ENCODE measurements at places on chromosomes 4 and X.

GRCh38 chr4:156764846-156765245 is 206.8 kb downstream of the PDGFC start:
- DNase-seq: no peak

DNA sequence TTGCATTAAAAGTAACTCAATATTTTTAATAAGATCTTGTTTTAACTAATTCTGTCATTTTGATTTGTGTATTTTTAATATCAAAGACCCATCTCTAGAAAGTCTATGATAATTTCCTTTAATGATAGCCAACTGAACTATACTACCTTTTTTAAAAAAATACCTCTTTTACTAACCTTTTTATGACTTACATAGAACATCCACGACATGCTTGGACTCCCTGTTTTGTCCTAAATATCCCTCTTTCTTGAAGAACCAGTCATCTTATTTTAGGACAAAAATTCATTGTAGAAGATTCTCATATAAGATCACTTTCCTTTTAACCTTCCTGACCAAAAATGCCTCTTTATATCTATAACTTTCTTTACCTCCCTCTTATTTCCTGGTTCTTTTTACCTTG is 76.8 kb upstream of the GC start:
- DNase-seq: no peak

DNA sequence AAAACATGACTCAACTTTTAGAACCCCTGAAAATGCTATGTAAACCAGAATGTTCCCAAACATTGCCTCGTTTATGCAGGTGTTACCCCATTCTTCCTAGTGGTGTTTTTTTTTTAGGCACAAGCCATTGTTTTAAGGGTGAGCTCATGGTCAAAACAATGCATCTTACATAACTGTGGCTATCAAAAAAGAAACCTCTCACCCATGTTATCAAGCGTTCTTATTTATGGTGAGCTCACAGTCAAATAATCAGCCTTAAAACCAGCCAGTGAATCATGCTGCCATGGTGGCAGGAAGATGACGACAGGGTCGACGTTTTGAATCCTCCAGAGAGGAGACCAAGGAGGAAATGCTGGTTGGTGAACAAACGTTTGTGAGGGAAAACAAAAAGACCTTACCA is 195.2 kb downstream of the KDR start:
- no peak for DNase-seq

DNA sequence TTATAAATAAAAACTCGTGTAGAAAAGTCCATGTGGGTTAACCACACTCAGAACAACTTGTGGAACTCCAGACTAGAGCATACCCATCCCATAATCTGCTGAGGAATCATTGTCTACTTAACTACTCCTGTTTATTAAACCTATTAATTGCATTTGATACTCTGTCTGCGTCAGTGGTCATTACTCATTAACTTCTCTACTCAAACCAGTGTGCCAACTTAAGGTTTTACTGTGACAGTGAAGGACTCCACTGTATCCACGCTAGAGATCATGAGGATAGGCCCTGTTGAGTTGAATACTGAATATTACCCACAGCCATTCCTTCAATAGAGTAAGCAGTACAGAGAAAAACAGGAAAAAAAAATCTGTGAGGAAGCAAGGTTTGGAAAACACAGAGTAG is 17.3 kb downstream of the HPGD start:
- DNase-seq: no peak

- DNase-seq: no peak
Observed at GRCh38 chr4:140595065-140595464, 26.3 kb upstream of the UCP1 start.

GRCh38 chrX:88325634-88326033 is 421.4 kb upstream of the CPXCR1 start:
- DNase-seq: no peak

- DNase-seq: no peak
Observed at GRCh38 chrX:68658530-68658929, 11.1 kb downstream of the STARD8 start.

DNA sequence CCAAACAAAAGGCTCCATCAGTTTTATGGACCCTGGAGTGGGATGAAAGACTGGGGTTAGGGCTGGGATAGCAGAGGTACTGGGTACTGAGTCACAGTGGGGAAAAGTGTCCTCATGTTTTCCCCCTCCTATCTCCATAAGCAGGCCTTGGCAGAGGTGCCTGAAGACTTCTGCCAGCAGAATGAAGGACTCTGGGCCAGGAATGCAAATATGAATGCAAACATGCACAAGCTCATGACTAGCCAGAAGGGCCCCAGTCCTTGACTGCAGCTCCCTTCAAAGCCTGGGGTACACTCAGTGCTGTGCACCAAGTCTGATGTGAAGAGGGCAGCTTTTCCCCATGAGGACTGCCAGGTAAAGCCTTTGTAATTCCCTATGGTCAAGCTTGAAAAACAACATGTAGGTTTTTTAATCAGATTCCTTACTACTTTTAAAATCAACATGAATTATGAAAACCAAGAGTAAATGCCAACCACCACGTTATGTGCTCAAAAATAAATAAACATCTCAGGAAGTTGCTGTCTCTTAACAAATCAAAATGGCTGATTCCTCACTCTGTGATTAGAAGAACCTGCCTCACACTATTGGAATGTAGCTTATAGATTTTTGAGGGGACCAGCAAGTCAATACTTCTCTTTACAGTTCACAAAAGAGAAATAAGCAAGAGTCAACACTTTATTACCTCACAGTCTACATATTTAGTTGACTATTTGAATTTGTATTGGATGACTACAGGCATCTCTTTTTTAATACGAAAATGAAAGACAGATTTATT is 1512.0 kb downstream of the ARAP2 start:
- DNase-seq: no peak

DNA sequence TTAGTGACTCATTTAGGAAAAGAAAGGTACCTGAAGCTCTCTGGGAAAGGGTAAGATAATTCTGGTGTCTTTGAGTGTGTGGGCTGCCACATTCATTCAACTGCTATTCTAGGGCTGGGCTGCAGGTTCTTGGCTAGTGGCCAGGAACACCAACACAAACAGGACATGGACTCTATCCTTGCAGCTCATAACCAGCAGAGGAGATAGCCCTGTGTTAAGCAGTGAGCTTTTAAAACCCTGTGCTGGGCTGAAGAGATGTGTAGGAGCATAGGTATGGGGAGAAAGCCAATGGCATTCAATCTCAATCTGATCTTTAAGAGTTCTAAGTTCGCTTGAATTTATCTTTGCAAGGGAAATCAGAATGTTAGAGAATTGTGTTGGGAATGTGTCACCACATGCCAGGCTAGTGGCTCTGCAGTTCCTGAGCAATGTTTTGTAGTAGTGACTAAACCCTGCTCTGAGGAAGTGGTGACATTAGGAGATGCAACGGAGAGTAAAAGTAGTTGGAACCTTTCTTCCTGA is 39.2 kb downstream of the SGMS2 start:
- DNase-seq: no peak

DNA sequence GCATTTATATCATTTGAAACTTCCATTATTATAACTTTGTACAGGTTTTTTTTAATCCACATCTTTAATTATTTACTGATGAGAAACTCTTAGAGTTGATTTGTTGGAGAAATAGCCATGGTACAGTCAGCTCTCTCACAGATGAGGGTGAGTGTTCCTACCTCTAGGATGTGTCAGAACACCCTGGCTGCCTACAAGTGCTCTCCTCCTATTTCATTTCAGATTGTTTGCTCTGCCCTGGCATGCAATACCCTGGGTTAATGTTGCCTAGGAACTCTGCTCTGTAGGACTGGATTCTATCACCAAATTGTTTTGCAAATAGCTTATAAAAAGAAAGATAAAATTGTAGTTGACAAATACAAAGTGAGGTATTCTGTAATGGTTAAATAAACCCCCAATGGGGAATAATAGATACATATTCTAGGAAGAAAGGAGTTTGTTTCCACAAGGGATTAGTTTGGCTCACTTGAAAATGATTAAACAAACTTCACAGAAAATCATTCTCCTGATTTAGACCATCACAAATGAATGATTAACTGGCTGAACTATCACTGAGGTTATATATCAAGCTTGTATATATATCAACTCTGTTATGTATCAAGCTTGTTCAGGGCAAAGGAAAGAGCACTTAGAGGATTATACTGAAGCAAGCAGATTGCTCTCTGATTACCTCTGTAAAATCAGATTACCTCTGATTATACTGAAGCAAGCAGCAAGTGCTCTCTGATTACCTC is 150.0 kb downstream of the PDE5A start:
- DNase-seq: no peak

- no peak for DNase-seq
Observed at GRCh38 chrX:40912576-40912975, 172.7 kb upstream of the USP9X start.

- DNase-seq: no peak
Observed at GRCh38 chr4:7428261-7429068, 6.3 kb downstream of the PSAPL1 start.

- DNase-seq: no peak
Observed at GRCh38 chr4:26874110-26874509, 13.5 kb downstream of the STIM2 start.

GRCh38 chr4:48896845-48897244 is 9.7 kb downstream of the OCIAD2 start:
- no peak for DNase-seq

- DNase-seq: no peak
Observed at GRCh38 chrX:72421797-72422196, 116.1 kb upstream of the CITED1 start.

DNA sequence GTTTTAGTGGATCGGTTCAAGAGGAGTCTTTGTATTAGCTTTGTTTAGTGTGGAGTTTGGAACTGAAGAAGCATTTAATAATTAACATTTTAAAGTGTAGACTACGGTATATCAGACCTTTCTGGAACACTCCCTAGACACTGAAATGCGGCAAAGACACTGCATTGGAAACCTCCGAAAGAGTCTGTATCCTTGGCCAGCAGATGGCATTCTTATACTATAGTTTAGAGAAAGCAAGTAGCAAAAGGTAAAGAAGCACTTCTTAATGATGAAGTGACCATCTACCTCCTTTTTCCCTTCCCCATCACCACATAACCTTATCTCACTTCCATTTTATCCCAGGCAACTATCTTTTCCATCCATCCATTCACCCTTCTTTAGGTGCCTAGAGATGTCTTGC is 7.6 kb downstream of the FABP2 start:
- peak; percentile 47 for DNase-seq

GRCh38 chrX:24494647-24495075 is 29.6 kb downstream of the PDK3 start:
- peak; percentile 42 for DNase-seq

GRCh38 chr4:129046055-129046959 is 47.0 kb downstream of the SCLT1 start:
- DNase-seq: no peak

- no peak for DNase-seq
Observed at GRCh38 chrX:141221611-141222010, 20.7 kb downstream of the SPANXC start.

DNA sequence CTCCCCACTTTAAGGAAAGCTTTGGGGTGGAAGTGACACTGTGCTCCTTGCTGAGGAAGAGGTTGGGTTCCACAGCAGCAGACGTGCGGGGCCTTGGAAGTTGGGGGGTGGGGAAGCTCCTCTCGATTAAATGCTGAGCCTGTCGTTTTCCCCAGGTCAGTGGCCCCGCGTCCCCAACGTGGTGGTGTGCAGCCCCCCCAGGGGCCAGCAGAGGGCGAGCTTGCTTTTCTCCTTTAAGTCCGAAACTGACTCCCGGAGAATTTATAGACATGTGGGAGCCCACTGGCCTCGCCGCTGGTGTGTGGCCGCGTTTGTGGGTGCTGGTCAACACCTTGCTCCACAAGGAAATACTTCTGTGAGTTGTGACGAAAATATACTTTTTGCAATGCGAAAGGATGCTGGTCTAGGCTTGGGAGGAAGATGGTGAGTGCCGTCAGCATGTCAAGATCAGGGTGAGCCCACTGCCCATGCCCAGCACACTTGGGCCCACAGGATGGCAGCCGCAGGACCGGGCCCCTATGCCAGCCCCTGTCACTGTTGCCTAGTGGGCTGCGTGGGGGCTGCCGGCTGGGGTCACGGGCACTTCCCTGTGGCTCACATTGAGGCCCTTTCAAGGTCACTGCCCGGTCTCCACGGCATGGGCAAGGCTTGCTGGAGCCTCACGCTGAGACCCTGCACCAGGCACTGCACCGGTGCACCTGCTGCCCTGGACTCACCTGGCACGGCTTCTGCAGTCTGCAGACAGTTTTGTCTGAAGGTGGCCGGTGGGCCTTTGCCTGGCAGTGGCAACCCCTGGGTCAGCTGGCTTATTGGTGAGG is 9.4 kb downstream of the UVSSA start:
- peak; percentile 13 for DNase-seq

DNA sequence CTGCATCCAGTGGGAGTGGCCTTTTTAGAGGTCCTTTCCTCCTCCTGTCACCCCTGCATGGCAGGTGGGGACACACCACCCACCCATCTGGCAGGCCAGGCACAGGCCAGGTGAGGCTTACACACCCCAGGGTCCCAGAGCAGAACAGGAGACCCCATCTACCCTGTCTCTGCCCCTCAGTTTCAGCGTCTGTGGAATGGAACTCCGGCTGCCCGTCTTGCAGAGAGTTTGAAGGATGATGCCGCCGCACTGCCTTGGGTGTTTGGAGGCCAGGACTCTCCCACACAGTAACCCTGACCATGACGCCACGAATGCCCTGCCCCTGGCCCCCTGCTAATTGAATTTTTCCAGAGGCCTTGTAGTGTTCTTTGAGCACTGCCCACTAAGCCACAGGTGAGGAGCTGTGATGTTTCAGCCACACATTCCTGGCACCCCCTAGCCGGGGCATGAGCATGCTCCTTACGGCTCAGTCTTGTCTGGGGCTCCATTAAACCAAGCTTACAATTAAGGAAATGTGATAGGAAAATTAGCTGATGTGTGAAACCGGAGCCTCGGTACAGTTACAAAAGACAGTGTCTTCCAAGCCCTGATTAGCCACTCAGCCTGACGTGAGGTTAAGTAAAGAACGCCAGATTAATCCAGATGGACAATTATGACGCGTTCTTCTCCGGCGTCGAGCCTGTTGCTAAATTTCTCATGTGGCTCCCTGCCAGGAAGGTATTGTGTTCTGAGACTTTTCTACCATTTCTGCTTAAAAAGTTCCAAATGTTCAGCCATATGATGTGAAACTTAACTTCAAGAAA is 39.3 kb downstream of the HMX1 start:
- DNase-seq: no peak

- DNase-seq: peak; percentile 49
Observed at GRCh38 chr4:26267087-26267486, 53.7 kb upstream of the RBPJ start.

- DNase-seq: no peak
Observed at GRCh38 chr4:111435986-111436744, 709.1 kb upstream of the FAM241A start.

DNA sequence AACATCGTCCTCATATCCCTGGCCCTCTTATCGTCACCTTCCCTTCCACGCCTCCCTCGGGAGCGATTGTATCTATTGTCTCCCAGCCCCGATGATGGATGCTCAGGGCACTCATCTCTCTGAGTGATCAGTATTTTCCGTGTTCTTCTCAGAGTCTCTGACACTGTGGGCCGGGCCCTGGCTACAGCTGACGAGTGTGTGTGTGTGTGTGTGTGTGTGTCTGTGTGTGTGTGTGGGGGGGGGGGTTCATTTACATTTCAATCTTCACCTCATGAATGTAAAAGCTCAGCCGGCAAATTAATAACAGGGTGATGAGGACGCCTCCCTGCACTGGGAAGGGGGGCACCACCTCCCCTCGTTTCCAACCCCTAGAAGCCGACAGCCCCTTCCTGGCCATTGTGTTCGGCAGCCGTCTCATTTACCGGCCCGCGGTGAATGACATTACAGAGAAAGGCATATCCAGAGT is 159.5 kb downstream of the SHOX start:
- DNase-seq: no peak

GRCh38 chr4:124804041-124804440 is 91.5 kb upstream of the ANKRD50 start:
- no peak for DNase-seq

Data from right lung (tissue), 10 donors.